ENCODE measurements at places on chromosomes 5 and 9. TPM values are rescaled to one million over a fixed set of nuclear protein-coding genes. Genes with fewer than 3 reads are reported as not detected.

Gene FNIP1
- 17.3 TPM for total RNA-seq

Gene RNF208
- 8.9 TPM for total RNA-seq

DNA sequence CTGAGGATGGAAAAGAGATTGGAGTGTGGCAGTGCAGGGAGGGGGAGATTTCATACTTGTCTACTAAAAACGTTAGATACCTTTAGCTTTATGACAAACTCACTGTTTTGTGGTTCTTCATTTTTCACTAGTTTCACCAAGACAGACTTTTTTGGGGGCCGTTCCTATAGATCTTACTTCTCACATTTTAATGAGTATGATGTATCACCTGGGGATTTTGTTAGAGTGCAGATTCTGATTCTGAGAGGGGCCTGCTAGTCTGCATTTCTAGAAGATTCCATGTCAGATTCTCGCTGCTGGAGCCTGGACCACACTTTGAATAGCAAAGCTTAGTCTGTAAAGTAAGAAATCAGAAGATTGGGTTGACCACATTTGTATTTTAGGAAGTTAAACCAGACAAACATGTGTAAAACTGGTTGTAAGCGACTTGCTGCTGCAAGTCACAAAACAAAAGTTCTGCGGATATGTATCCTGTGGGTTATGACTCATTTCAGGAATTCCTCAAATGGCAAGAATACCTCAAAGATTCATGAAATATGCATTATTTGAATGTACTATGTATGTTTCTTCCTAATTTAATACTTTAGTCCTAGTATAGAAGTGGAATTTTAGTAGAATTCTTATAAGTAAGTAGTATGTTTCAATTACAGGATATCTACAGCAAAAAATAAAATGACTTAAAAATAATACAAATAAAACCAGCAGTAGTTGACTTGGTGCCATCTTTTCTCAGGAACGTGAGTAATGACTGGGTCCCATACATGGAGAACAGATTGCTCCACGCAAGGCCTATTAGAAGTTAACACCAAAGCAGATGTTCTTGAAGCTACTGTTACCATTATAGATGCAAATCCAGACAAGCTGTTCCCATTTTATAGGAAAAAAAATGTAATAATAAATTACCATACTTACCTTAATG lies 27.8 kb downstream of the NFIL3 start:
- H3K36me3 ChIP-seq = no peaks in the 10 kb centered on the region
- H3K27me3 ChIP-seq = no peaks in the 10 kb centered on the region
- H3K4me3 ChIP-seq = no peak overlapping the region
- H3K4me1 ChIP-seq = no peaks in the 10 kb centered on the region
- DNase-seq = no peak

DNA sequence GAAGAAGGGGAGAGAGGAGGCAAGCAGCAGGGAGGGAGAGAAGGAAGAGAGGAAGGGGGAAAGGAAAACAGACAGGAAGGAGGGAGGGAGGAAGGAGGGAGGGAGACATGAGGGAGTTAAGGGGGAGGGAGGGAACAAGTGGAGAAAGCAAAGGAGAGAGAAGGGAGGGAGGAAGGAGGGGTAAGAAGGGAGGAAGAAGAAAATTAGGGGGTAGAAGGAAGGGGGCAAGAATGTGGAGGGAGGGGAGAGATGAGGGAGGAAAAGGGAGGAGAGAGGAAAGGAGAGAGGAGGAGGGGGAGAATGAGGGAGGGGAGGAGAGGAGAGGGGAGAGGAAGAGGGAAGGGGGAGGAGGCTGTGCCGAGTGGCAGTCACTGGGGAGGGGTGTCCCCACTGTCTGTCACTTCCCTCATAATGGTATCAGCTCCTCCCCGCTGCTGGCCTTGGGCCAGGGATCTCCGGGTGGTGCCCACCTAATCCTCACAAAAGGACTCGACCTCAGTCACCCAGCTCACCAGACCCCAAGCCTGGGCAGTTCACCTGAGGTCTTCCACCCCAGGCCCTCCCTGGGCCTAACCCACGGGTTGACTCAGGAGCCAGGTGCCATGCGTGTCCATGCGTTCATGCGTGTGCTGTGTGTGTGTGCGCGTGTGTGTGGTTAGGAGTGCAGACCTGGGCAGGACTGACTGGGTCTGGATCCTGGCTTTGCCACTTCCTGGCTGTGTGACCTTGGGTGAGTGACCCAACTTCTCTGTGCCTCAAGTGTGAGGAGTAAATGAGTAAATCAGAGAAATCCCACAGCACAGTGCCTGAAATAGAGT lies 18.1 kb downstream of the C9orf50 start:
- H3K27me3 ChIP-seq = peaks cover 8% of the 10 kb centered on the region
- H3K4me1 ChIP-seq = no peaks in the 10 kb centered on the region

GRCh38 chr5:35316611-35317274 lies 86.5 kb upstream of the PRLR start:
- no peaks in the 10 kb centered on the region for H3K4me1 ChIP-seq
- H3K36me3 ChIP-seq = no peaks in the 10 kb centered on the region
- no peak overlapping the region for H3K4me3 ChIP-seq
- H3K27me3 ChIP-seq = no peaks in the 10 kb centered on the region
- no peak overlapping the region for H3K27ac ChIP-seq
